ENCODE measurements at places on chromosomes 12 and 14.
A peak's percentile ranks its signal among the peaks of the same experiment; 100 is the strongest.

- no peak for DNase-seq
Measured at GRCh38 chr14:91920526-91920925, 27.0 kb downstream of the FBLN5 start.

DNA sequence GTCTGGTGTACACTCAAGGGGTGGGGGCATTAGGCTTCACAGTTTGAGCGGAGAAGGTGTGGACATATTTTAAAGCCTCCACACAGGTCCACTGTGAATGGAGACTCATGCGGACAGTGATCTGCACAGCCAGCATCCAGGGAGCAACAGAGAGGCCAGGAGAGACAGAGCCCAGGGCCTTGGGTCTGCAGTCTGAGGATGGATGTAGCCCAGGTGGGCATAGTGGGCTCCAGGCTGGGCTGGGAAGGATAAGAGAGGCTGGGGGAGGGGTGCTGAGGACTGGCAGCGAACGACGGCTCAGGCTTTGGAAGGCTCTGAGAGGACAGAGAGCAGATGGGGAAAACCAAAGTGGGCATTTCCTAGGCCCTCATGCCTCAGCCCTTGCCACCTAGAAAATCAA is 128.8 kb downstream of the PAPOLA start:
- no peak for DNase-seq

- DNase-seq = no peak
Measured at GRCh38 chr14:65169351-65169750, 67.0 kb upstream of the MAX start.

DNA sequence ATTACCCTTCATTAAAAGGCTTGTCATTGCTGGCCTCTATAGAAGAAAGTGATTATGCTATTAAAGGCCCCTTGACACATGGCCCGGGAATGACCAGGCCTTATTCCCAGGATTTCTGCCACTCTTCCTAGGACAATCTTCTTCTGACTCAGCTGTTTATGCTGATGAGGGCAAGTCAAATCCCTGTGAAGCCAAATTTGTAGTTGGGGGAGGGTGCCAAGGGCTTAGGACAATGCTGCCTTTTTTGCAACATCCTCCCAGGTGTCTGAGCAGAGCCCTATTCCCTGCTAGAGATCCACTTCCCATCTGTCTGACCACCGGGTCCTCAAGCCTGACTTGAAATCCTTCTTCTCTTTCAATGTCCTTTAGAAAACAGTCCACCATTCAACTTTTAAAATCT is 230.7 kb upstream of the SRRM4 start:
- no peak for DNase-seq

GRCh38 chr14:94935706-94936300 is 165.9 kb upstream of the GSC start:
- DNase-seq = no peak

DNA sequence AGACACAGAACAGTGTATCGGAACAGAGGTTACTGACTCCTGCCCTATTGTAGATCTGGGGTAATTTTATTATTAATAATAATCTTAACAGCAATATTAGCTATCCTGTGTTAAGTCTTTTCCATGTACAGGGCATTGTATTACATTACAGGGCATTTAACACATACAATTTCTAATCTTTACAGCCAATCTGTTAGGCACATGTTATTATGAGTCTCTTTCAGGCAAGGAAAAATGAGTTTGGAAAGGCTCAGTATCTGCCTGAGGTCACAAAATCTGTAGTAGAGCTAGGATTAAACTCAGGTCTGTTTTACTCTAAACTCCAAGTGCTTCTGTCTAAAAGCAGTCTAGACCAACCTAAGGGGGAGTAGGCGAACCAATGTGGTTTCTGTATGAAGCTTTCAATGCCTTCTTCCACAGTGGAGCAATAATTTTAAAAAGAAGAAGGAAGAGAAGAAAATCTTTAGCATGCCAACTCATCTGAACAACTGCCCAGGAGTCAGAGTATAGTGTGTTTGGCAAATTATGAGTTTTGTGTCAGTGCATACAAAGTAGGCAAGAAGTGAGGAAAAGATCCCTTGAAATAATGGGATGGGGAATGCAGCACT is 192.6 kb downstream of the CHST11 start:
- DNase-seq = no peak

GRCh38 chr12:4440187-4440941 is 5.3 kb downstream of the FGF6 start:
- no peak for DNase-seq

GRCh38 chr12:5736016-5736415 is 209.0 kb downstream of the ANO2 start:
- DNase-seq = no peak

- DNase-seq = no peak
Measured at GRCh38 chr14:95943699-95944098, 67.1 kb downstream of the TUNAR start.

DNA sequence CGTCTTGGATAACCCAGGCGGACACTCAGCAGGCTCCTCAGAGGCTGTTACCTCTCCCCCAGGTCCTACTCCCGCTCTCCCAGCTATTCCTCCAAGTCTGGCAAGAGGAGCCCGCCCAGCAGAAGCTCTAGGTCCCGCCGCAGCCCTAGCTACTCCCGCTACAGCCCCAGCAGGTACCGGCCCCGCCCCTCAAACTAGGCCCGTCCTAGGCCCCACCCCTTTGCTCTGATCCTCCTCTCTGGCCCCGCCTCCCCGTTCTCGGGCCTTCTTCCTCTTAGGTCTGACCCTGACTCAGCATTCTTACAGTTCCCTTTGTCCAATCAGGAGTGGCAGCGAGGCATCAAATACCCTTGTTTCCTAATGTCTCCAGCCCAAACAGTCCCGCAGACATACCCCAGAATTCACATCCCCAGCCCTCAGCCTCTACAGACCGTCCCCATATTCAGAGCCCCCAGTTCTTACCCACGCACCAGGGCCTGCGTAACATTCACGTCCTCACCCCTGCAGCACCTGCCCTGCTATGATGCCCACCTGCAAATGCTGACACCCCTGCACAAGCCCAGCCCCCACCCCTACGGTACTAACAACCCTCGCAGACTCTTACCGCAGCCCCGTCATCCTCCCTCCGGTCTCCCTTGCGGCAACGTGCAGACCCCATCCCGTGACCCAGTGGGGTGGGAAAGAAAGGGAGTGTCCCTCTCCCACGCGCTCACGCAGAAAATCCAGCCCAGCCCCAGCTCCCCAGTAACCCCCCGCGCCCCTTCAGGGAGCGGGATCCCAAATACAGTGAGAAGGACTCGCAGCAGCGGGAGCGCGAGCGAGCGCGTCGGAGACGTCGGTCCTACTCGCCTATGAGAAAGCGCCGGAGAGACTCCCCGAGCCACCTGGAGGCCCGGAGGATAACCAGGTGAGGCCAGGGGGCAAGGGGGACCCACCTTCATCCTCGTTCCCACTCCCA is 25.0 kb upstream of the HSPB8 start:
- DNase-seq = no peak

- DNase-seq = no peak
Measured at GRCh38 chr14:89516173-89516572, 99.1 kb upstream of the FOXN3 start.

- peak; percentile 60 for DNase-seq
Measured at GRCh38 chr14:22561661-22562579, 27.1 kb downstream of the DAD1 start.

GRCh38 chr12:92639017-92639416 is 63.8 kb upstream of the PLEKHG7 start:
- DNase-seq = no peak

- peak; percentile 49 for DNase-seq
Measured at GRCh38 chr12:46209914-46210872, 58.6 kb downstream of the SLC38A1 start.

DNA sequence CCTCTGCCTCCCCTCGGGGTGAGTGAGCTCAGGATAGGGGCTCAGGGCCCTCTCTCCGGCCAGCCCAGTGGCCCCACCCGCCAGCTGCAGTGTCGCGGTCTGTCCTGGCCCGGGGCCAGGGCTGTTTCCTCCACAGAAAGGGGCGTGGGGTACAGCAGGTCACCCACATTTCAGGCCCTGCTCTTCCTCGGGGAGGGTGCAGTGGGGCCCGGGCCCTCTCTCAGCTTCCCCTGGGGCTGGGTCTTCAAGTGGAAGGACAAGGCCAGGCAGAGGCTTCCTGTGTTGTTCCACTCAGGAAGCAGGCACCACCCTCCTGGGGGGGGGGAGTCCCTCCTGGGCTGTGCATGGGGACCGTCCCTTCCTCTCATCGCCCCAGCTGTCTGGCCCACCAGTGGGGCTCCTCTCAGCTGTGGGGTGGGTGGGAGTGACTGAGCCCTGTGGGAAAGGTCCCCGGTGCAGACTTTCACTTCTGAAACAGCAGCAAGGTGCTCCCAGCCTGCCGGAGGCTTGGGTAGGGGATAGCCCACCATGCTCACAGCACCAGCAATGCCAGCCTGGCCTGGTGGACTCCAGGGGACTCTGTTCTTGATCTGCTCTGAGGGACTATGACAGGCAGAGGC is 3.7 kb downstream of the GPR132 start:
- peak; percentile 49 for DNase-seq

DNA sequence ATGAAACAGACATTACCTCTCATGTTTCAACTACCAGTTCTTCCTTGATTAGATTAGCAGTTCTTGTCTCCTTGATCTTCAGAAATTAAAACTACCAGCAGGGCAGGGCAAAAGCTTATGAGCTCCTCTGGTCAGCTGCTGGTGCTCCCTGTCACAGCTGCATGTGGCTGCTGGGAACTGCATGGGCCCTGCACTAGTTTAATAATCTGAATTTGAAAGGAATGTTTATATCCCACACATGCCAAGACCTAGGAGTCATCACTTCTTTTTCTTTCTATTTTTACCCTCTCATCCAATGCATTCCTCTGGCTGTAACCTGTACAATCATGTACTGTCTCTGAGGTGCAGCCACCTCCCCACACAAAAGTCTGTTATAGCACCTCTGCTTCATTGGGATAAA is 73.9 kb downstream of the ARMH4 start:
- no peak for DNase-seq

- DNase-seq = no peak
Measured at GRCh38 chr12:68481181-68481941, 129.3 kb upstream of the RAP1B start.

GRCh38 chr12:60101715-60102114 is 505.9 kb downstream of the SLC16A7 start:
- DNase-seq = no peak

DNA sequence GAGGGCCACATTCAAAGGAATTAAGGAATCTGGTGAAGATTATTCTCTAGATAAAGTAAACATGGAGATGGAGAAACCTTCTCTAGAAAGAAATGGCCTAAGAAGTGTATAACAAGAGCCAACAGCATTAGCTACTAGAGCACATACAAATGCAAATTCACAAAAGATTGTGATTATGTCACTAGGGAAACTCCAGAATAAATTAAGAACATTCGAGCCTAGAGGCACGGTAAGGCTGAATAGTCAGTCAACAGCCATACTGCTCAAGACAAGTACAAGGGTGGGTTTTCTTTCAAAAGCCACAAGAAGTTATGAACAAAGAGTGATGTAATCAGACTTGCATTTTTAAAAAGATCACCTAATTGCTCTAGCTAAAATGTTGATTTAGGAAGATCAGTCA is 25.4 kb downstream of the PPP4R3A start:
- no peak for DNase-seq

DNA sequence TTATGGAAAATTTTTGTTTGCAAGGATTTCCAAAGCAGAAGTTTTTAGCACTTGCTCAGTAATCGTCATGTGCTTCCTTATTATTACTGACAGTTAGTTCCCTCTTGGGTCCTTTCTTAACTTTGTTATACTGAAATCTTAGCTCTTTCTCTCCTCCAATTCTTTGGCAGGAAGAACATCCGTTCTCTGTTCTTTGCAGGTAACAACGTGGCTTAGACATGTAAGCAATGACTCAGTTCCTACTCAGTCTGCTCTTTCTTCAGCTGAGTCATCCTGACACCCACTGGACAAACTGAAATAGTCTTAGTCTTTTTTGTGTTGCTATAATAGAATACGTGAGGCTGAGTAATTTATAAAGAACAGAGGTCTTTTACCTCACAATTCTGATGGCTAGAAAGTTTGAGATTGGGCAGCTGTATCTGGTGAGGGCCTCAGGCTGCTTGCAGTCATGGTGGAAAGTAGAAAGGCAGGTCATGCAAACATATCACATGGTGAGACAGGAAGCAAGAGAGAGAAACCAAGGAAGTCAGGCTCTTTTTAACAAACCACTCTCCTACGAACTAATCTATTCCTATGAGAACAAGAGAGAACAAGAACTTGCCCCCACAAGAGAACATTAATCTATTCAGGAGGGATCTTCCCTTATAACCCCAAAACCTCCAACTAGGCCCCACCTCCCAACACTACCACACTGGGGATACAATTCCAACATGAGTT is 49.2 kb downstream of the TESPA1 start:
- no peak for DNase-seq

DNA sequence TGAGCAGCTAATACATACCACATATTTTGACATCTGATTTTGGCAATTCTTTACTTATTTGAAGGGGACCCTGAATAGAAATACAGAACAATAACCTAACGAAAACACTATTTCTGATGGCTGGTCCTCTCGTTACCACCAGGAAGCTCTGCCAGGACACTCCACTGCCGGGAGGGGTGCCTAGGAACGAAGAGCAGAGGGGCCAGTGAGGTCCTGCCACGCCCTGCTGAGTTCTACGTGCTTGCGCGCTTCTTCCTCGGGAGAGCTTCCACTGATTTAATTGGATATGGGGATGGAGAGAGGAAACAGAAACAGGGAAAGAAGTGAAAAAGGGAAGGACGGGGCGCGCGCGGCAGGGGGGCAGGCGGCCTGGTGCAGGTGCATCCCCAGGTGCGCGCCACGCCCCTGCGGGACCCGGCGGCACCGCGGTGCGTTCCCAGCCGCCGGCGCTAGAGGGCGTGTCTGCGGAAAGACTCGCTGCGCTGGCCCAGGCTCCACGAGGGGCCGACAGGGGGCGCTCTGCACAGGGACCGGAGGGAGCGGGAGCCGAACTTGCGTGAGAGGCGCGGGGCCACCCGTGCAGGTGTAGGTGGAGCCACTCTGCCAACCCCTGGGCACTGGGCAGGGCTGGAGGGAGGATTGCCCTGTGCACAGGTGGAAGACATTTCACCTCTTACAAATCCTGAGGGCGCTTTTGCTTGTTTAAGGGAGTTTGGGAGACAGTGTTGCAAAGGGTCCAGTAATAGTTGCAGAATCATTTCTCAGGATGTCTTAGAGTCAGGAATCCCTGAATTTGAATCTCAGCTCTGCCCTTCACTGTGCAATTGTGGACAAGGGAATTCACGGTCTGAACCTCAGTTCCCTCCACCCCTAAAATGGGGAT is 986.3 kb upstream of the TMEM132C start:
- DNase-seq = peak; percentile 10

- DNase-seq = no peak
Measured at GRCh38 chr14:57352396-57353170, 37.8 kb upstream of the NAA30 start.

- peak; percentile 48 for DNase-seq
Measured at GRCh38 chr12:47715393-47715876, 9.6 kb upstream of the RPAP3 start.

DNA sequence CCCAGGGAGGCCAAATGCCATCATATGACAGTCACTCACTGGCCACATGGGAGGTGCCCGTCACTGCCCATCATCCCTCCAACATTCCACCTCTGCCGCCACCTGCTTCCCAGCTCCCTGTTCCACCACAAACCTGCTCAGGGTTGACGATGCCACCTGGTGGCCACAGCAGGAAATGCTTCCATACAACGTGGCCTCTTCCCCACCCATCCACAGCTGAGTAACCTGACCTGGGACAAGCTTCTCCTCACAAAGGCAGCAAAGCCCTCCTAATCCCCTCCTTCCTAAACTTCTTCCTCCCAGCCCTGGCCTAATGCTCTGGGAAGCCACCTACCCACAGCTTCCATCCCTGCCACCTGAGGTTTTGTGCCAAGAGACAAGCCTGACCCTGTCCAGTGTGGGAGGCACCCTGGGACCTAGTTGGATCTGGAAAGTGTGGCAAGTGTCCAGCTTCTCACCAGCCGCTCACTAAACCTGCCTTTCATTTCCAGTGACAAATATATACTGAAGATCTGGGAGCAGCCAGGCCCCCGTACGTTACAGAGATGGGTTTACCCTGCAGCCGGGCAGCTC is 4.3 kb downstream of the DEGS2 start:
- no peak for DNase-seq

Data from stimulated activated CD8-positive, alpha-beta memory T cell treated with anti-CD3 and anti-CD28 coated beads, Interleukin-12 subunit alpha, Interleukin-12 subunit beta, amount 100 ng/mL, for 4 hours (primary cell).